ENCODE measurements at places on chromosomes 2 and 18.

- no peak for DNase-seq
Measured at GRCh38 chr2:67210430-67210829, 186.7 kb upstream of the ETAA1 start.

GRCh38 chr2:122029945-122030344, 274.5 kb downstream of the TSN start:
- no peak for DNase-seq

GRCh38 chr2:72871060-72871459, 16.1 kb upstream of the SPR start:
- DNase-seq, result no peak

DNA sequence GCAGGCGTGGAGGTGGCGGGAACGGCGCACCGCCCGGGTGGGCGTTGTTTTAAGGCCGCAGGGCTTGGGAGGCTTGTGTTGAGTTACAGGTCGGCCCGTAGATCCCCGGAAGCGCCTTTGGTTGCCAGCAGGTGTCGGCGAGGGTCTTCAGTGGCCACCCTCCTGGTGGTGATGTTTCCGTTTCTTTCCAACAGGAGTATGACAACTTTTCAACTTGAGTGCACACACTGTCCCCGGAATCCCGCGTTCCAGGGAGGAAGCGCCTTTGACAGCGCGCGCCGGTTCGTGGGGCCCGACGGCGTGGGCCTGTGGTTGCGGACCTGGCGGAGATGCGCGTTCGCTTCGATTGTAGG, 1.0 kb upstream of the HDAC4 start:
- DNase-seq, result peak; percentile 37

DNA sequence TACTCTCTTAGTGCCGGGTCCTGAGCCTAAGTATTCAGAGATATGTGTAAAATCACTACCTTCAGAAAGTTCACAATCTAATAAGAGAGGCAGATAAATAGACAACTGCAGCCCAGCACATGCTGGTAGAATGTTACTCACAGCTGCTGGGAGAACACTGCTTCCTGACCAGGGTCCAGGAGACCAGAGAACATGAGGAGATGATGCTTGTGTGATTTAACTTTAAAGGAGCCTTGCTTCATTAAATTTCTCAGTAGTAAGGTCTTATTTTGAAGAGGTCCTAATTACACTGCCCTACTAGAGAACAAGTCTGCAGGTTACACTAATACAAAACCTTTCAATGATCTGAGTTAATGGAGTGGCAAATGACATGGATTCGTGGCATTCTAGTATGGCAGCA, 209.9 kb upstream of the TRIB2 start:
- DNase-seq, result no peak

DNA sequence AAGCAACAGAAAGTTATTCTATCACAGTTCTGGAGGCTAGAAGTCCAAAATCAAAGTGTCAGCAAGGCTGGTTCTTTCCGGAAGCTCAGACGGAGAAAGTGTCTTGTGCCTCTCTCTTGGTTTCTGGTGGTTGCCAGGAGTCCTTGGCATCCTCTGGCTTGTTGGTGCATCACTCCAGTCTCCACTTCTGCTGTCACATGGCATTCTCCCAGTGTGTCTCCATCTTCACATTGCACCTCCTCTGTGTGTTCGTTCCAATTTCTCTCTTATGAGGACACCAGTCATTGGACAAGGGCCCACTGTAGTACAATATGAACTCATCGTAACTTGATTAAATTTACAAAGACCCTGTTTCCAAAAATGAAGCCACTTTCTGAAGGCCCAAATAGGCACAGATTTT, 175.4 kb upstream of the ATP5MC3 start:
- no peak for DNase-seq

- no peak for DNase-seq
Measured at GRCh38 chr2:201777869-201778268, 2.9 kb downstream of the ALS2 start.

DNA sequence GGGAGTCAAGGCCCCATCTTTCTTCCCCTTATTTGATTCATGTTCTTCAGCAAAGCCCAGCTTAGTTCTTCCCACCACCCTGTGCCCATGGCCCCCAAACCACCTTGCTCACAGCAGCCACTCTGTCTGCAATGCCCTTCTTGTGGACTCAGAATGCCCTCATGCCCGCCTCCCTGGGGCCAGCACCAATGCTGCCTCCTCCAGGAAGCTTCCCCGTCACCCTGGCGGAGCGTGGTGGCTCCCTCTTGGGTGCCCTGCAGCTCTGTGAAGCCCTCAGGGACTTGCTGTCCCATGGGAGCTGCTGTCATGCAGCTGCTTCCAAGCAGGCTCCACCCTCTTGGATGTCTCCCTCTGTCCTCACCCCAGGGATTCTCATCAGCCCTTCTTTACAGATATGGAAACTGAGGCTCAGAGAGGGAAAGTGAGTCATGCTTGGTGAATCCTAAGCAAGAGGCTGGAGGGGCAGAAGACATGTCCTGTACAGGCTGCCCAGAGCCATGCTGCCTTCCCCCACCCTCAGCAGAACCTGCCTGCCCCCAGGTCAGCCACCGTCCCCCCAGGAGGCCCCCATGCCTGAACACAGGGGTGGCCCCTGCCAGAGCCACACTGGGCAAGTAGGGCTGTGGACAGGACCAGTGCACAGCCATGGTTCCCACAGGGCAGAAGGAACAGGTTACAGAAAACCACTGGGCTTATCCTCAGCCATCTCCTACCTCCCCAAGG, 11.8 kb upstream of the DUSP2 start:
- DNase-seq, result no peak

- DNase-seq, result no peak
Measured at GRCh38 chr18:3279201-3280185, 17.6 kb downstream of the MYL12B start.

DNA sequence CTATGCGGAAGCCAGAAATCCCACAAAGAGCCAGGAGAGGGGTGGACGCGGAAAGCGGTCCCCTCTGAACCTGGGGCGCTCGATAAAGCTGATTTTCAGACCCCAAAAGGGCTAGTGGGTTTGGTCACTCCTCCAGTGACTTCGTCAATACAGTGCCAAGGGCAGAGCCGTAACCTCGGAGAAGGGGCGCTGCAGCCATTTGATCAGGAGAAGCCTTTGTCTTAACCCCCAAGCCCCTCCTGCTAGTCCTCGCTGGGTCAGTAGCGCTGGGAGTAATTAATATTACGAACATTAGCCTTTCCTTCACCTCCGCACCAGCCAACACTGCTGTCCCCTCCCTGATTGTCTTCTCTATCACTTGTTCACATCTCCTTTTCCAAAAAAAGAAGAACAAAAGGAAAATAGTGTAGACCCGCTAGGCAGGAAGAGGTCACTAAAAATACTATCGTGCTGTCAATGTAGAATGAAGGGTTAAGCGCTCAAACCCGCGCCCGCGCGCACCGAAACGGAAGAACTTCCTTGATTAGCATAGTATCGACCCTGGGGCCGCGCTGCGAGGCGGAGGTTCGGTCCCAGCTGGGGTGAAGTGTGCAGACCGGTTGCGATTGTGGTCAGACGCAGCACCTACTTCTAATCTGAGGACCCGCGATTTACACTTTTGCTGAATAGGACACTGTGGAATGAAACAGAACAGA, 63.2 kb upstream of the MAPRE2 start:
- peak; percentile 51 for DNase-seq

DNA sequence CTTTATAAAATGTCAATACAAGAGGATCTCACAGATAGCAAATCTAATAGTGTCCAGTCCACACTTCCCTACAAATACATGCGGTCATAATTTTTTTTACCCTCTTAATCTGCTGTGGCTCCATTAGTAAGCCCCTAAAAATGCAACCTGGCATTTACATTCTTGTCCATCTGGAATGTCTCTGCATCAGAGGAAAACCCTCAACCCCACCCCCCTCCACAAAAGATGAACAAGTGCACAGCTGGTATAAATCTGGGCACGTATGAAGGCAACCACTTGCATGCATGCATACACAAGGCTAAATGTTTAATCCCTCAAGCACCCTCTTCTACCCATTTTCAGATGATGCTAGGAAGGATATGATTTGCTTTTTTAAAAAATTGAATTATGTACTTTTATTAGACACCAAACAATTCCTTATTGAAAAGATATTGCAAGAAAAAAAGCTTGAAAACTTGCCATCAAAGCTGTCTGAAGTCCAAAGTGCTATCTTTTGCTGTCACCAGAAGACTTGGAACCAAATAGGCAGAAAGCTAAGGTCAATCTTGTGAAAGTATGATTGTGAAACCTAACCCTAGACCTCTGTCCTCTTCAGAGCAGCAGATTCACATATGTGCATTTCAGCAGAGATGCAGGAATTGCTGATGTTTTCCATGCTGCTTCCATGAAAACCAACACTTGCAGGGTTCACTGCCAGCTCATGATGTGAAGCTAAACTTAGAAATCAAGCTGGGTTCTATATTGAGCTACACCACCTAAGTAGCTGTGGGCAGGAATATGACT, 39.0 kb downstream of the IRS1 start:
- DNase-seq, result no peak

DNA sequence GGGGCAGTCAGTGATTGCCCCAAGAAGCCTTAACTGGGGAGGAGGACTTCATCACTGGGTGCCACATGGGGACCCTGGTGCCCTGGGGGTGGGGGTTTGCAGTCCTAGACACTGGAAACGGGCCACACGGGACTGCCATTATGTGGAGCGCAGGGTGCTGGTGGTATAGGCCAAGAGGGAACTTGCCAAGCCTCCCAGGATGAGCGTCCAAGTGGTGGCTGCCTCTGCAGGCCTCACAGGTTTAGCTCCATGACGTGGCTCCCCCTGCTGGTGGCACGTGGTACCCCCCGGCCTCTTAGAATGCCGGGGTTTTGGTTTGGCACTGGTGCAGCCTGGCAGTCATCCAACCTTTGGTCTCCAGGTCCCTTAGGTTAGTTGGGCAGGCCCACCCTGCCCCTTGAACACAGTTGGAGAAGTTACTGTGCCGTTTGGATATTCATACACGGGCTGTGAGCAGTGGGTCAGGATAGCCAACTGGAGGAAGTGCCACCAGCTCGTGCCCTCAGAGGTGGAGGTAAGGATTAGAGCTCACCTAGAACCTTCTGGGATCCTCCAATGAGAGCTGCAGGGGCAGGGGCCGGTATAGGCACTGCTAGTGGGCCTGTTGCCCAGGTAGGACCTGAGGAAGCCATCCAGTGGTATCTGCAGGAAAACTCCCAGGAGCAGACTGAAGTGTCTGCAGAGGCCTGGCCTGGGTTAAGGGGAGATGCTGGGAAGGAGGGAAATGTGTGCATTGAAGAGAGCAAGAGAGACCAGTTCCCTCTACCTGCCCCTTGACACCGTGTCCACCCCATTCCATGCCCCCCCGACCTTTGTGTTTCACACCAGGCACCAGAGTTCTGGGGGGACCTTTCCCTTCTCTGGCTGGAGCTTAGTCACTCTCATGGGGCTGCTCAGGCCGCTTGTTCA, 5.7 kb downstream of the PTMA start:
- DNase-seq, result peak; percentile 92

DNA sequence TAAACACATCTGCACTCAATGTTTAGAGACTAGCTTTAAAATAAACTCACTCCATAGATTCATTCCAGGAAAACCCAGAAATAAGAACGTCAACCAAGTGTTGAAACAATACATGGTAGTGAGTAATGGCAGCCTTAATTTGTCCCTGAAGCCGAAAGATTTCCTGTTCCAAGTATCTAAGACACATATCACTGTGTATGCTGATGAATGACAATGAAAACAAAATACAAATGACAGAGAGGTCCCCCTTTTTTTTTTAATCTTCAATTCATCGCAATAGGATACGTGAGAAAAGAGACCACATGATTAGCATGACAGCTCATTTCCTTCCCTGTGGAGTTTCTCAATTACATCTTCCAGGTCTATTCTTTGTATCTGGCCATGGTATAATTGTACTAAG, 160.5 kb upstream of the STK17B start:
- no peak for DNase-seq

DNA sequence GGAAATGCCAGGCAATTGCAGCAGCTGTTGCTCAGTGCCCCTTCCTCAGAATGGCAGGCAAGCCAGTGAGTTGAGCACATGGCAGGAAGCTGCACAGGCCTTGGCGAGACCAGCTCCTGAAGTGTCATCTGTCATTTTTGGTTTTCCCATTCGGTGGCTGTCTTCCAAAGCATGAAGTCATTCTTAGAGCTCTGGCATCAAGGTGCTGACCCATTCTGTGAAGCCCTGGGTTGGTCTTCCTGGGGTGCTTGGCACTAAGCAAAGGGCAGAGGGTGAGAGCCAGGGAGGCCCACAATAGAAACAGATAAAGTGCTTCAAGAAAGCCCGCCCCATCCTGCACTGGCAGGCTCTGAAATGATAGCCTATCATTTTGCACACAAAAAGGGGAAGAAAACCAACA, 150.5 kb downstream of the VAPA start:
- no peak for DNase-seq

DNA sequence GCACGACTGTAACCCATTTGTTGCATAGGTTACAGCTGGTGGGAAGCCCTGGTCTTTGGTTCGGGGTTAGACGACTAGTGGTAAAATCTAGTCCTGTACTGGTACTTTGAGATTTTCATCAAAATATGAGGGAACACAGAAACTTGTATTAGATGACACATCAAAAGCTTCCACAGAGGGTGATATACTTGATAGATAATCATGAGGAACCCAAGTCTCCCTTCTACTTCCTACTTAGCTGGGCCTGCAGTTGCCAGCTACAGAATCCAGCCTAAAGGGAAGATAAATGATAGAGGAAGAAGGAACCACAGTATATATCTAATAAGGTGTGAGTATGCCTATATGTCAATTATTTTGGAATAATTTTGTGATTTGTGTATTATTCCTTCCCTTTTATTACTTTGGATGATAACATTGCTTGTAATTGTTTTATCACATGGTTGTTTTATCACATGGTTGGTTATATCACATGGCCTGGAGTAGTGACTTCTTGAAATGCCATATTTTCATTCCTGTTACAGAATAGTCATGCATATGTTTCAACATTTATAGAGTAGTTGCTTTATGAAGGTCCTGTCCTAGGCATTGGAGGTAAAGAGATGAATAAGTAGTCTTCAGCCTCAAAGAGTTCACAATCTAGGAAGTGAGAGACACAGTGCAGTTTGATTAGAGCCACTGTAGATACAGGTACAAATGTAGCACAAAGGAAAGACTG, 2.9 kb downstream of the AGPS start:
- DNase-seq, result no peak

DNA sequence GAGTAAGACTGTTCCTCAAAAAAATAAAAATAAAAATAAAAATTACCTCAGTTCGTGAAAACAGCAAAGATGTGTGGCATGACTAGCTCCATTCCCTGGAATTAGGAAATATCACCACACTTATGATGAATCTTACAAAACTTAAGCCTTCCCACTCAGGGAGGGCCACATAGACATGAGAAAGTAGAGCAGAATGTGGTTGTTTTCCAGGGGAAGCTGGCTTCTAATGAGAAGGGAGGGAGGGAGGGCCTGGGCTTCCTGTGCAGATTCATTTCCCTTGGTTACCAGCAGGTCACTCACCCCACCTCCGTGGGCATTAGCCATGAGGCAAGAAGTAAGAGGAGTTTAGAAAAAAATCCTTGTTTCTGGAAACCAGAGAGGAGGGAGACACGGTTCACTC, 95.9 kb upstream of the RMDN2 start:
- DNase-seq, result no peak

DNA sequence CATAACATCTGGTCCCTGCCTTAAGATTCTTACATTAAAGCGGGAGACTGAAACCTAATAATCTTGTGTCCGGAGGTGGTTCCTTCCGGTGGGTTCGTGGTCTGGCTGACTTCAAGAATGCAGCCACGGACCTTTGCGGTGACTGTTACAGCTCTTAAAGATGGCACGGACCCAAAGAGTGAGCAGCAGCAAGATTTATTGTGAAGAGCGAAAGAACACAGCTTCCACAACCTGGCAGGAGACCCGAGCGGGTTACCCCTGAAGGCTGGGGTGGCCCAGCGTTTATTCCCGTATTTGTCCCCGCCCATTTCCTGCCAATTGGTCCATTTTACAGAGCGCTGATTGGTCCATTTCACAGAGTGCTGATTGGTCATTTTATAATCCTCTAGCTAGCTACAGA, 122.3 kb upstream of the SIX2 start:
- DNase-seq, result no peak

Data from activated CD4-positive, alpha-beta T cell treated with anti-CD3 and anti-CD28 coated beads, Interleukin-2, Interleukin-4, amounts not matched to agents 100 ng/mL and 50 ng/mL, durations not matched to agents 16 hours and 8 hours (primary cell).